ENCODE measurements at places on chromosomes 4 and X. TPM values are rescaled to one million over a fixed set of nuclear protein-coding genes. Genes with fewer than 3 reads are reported as not detected.

GRCh38 chr4:143514497-143514896 is 995 bp downstream of the SMARCA5 start:
- peak overlapping the region; percentile 99 for H3K4me3 ChIP-seq
- peak; percentile 52 for DNase-seq
- H3K4me1 ChIP-seq = peaks cover 15% of the 10 kb centered on the region

DNA sequence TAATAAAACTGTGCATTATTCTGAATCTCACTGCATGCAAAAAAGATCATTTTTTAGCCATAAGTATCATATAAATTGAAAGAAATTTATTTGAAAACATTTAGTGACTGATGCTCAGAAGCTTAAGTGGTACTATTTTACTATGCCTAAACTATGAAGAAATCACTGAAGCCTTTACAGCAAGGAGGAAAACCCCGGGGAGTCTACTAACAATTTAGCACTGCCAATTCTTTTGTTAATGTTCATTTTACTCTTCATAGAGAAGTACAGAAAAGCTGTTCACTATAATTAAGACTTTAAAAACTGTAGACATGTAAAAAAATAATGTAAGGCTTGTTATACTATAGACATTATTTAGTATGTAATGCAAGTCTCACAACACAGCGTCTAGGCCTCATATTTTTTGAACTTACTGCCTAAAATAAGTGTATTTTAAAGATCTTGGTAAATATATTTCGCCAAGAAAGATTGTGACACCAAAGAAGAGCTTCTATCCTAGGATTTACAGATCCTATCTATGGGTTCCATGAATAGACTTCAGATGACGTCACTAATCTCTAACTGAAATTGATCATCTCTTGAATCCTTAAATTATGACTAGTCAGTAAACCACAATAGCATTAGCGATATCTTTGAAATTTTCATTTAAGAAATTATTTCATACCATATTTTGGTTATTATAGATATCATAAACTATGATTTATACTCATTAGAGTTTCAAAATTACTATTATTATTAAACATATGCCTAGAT is 602.5 kb downstream of the TMA16 start:
- H3K36me3 ChIP-seq = no peaks in the 10 kb centered on the region
- DNase-seq = no peak

Gene JADE1
- 86.7 TPM for total RNA-seq

DNA sequence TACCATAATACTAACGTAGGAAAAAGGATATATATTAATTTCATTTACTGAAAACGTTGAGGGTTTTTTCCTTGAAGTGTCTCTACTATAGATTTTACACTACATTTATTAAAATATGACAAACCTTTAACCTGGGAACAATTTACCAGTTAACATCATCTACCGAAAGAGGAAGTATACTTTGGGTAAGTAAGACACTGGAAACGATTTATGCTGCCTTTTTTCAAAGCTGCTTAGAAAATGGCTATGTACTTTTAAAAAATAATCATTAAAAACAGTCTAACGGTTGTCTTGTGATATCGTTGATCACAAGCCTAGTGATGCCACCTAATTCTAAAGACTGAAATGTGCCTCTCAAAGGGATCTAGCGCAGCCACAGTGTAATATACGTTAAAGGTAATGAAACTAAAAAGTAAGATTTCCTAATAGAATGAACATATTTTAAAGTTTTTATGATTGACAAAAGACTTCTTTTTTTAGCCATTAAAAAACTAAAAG is 50.4 kb downstream of the STX18 start:
- no peaks in the 10 kb centered on the region for H3K4me1 ChIP-seq
- DNase-seq = no peak
- no peaks in the 10 kb centered on the region for H3K27me3 ChIP-seq
- no peak overlapping the region for H3K4me3 ChIP-seq
- no peak overlapping the region for H3K27ac ChIP-seq

- H3K4me1 ChIP-seq = no peaks in the 10 kb centered on the region
- H3K27ac ChIP-seq = no peak overlapping the region
Measured at GRCh38 chrX:37825215-37825842, 22.0 kb downstream of the DYNLT3 start.

DNA sequence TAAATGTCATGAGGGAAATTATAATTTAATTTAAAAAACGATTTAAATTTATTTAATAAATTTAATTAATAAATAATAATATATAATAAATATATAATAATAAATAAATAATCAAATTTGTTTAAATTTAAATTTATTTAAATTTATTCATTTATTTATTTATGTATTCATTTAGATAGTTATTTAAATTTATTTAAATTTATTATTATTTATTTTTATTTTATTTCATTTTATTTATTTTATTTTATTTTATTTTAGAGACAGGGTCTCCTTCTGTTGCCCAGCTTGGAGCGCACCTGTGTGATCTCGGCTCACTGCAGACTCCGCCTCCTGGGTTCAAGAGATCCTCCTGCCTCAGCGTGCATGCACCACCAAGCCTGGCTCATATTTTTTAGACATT is 18.4 kb upstream of the PPP2R3B start:
- H3K4me3 ChIP-seq = no peak overlapping the region
- no peak for DNase-seq
- H3K4me1 ChIP-seq = no peaks in the 10 kb centered on the region

Gene ANOS1
- 9.7 TPM for total RNA-seq

Gene TLR6
- 5.2 TPM for total RNA-seq

Gene LAGE3
- total RNA-seq = 21.1 TPM

- H3K4me1 ChIP-seq = no peaks in the 10 kb centered on the region
- no peak for DNase-seq
- H3K27me3 ChIP-seq = no peaks in the 10 kb centered on the region
- H3K27ac ChIP-seq = no peak overlapping the region
- no peaks in the 10 kb centered on the region for H3K36me3 ChIP-seq
- no peak overlapping the region for H3K4me3 ChIP-seq
Measured at GRCh38 chr4:76499461-76499860, 64.4 kb downstream of the SHROOM3 start.

GRCh38 chr4:124610211-124610610 is 102.3 kb downstream of the ANKRD50 start:
- no peak for DNase-seq
- H3K36me3 ChIP-seq = no peaks in the 10 kb centered on the region
- no peaks in the 10 kb centered on the region for H3K27me3 ChIP-seq
- no peak overlapping the region for H3K4me3 ChIP-seq

DNA sequence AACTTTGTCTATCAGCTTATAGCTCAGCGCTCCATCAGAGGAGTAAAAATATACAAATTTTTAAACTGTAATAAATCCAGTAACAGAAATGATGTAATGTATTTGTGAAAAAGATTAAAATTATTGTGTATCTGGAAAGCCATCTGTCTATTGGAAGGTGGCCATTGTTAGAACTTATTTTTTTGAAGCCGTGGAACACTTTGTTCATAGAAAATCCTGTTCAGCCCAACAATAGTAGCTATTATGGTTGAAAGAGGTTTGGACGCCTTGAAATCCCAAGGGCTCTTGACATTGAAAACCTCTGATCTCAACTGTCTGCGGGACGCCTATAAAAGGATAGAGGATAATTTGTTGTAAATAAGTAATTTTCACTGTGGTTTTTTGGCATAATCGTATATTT is 98.3 kb downstream of the RAPGEF2 start:
- no peaks in the 10 kb centered on the region for H3K36me3 ChIP-seq
- H3K4me1 ChIP-seq = no peaks in the 10 kb centered on the region
- H3K4me3 ChIP-seq = no peak overlapping the region
- no peak for DNase-seq
- H3K27ac ChIP-seq = peak overlapping the region; percentile 49
- no peaks in the 10 kb centered on the region for H3K27me3 ChIP-seq

DNA sequence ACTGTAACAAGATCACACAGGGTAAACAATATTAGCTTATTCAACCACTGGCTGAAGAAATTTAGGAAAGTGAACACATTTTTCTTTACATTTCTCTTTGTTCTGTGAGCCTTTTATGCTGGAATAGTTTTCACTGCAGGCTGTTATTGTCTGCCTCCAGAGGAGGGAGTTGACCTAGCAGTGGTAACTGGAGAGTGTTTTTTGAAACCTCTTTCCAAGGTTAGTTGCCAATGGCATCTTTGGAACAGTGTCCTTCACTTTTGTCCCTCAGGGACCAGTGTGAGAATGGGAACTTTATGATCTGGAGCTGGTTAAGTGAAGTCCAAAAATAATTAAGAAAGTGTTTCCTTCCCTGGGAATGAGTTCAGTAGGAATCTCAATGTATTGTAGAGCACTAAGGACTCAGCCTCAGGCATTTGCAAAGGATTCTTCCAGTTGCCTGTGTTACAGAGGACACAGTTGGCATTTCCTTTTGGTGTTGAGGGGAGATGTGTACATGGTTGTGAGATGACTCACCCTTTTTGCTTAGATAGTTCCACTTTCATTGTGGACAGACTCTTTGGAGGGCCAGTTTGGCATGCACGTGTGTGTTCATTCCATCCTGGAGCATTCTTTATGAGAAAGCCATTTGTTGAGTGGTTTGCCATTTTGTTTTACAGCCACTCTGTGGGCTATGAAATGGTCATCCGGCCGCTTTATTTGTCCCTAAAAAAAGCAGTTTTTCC is 61.3 kb downstream of the AR start:
- H3K4me1 ChIP-seq = no peaks in the 10 kb centered on the region
- no peaks in the 10 kb centered on the region for H3K27me3 ChIP-seq
- no peak overlapping the region for H3K4me3 ChIP-seq
- H3K36me3 ChIP-seq = no peaks in the 10 kb centered on the region

GRCh38 chr4:26793735-26794134 is 66.9 kb upstream of the STIM2 start:
- no peak for DNase-seq
- no peaks in the 10 kb centered on the region for H3K36me3 ChIP-seq
- H3K4me1 ChIP-seq = no peaks in the 10 kb centered on the region
- H3K27me3 ChIP-seq = no peaks in the 10 kb centered on the region
- H3K27ac ChIP-seq = no peak overlapping the region
- no peak overlapping the region for H3K4me3 ChIP-seq

DNA sequence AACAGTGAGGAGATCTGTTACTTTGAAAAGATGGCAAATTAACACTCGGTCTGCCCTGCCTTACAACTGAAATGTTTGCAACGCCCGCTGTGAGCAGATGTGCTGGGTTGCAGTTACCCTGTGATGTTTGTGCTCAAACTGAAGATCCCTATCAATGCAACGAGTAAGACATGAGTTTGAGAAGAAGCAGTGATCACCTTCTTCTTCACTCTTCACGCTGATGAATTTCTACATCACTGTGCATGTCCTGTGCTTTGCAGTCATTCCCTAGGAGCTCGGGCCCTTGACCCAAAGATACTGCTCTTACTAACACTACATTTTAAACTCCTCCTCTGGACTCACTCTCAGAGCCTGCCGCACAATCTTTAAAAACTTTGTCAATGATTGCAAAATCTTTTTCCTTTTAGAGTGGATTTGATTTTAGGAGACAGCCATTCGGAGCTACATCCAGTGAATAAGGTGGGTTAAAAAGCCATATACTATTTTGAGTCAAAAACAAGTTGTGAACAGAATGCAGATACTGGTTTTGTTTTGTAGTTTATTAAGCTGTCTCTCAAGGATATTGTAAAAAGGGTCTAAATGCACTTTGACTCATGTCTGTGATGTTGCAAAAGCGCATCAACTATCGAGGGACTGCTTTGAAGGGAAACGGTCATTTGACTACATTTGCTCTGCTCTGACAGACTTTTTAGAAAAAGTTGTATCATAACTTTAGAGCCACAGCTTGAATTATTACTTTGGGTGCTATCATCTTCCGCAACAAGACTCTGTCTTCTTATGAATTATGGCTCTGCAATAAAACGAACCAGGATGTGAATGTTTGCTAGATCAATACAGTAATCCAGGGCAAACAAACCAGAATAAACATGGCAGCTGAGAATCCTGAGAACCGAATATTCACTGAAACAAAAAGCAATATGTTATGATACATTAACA is 5.7 kb upstream of the RHOH start:
- no peak for DNase-seq
- no peaks in the 10 kb centered on the region for H3K36me3 ChIP-seq
- no peaks in the 10 kb centered on the region for H3K27me3 ChIP-seq
- H3K27ac ChIP-seq = peak overlapping the region; percentile 34
- no peak overlapping the region for H3K4me3 ChIP-seq
- H3K4me1 ChIP-seq = no peaks in the 10 kb centered on the region

DNA sequence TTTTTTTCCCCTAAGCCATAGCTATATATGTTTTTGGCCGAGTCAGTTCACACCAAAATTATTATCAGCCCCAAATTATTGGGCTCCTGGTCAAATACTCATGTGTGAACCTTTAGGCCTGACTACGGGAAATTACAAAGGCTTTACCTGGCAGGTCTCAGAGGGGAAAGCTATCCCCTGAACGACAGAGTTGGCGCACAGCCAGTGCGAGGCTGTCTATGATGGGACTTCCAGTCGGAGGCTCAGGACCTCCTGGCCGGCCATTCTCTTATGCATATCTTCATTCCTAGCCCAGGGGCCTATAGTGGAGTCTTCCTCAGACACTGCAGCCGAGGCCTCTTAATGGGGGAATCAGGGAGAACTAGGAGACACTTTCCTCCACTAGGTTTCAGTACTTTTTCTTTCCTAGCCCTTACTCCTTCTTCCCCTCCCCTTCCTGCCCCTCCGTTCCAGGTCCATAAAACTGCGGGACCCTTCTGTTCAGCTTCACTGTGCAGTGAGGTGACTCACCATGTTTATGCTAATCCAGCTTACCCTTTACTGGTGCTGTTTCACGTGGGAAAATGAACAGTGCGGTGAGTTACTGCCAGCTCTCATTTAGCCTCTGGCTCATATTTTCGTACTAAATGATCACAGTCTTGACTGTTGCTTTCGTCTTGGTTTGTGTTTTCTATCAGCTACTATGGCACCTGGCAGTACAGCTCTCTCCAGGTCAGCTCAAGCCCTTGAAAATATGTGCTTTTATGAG is 533.9 kb downstream of the FSTL5 start:
- no peak overlapping the region for H3K27ac ChIP-seq
- H3K27me3 ChIP-seq = no peaks in the 10 kb centered on the region
- DNase-seq = no peak
- no peak overlapping the region for H3K4me3 ChIP-seq
- no peaks in the 10 kb centered on the region for H3K4me1 ChIP-seq

GRCh38 chr4:55036405-55036804 is 89.0 kb downstream of the KDR start:
- H3K36me3 ChIP-seq = no peaks in the 10 kb centered on the region
- H3K27ac ChIP-seq = no peak overlapping the region
- no peak overlapping the region for H3K4me3 ChIP-seq

Gene OTC
- total RNA-seq = 0.29 TPM

DNA sequence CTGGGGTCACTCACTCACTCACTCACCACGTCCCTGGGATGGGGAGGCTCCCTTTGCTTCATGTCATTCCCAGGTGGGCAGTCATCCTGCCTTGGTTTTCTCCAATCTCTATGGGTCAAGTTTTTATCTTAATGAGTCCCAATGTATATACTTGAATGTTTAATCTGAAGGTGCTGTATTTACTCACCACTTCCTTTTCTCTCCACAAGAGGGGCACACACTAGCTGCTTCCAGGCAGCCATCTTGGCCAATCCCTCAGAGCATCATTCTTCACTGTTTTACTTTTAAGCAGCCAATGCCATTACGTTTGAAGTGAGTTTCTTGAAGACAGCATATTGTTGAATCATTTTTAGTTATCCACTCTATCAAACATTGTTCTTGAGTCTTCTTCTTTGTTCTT is 153.4 kb upstream of the ARSJ start:
- H3K4me1 ChIP-seq = no peaks in the 10 kb centered on the region
- no peaks in the 10 kb centered on the region for H3K27me3 ChIP-seq
- no peaks in the 10 kb centered on the region for H3K36me3 ChIP-seq
- H3K27ac ChIP-seq = no peak overlapping the region
- H3K4me3 ChIP-seq = no peak overlapping the region
- no peak for DNase-seq

- H3K4me1 ChIP-seq = no peaks in the 10 kb centered on the region
- H3K27ac ChIP-seq = no peak overlapping the region
- no peak overlapping the region for H3K4me3 ChIP-seq
Measured at GRCh38 chrX:141375011-141375760, 132.9 kb upstream of the SPANXC start.

All from breast epithelium (tissue), 4 donors.